ENCODE measurements at places on chromosomes 7 and 10.

DNA sequence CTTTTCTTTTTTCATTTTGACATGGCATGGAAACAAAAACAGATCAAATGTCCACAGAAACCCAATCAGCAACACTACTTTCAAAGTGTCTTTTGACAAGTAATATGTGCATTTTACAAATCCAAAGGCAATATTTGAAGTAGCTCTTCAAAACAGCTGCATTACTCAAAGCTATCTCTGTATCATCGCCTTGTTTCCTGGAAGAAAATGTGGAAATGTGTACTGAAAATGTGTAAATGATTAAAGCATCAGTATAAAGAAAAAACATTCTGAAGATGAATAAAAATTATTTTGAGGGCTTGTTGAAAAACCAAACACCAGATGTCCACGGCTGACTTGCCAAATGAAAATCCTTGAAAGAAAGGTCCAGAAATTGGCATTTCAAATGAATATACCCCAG, 16.5 kb upstream of the ITGB8 start:
- DNase-seq, result no peak

GRCh38 chr10:92047215-92047614, 123.6 kb downstream of the BTAF1 start:
- no peak for DNase-seq

GRCh38 chr7:76133839-76134238, 67.9 kb upstream of the SRRM3 start:
- no peak for DNase-seq

DNA sequence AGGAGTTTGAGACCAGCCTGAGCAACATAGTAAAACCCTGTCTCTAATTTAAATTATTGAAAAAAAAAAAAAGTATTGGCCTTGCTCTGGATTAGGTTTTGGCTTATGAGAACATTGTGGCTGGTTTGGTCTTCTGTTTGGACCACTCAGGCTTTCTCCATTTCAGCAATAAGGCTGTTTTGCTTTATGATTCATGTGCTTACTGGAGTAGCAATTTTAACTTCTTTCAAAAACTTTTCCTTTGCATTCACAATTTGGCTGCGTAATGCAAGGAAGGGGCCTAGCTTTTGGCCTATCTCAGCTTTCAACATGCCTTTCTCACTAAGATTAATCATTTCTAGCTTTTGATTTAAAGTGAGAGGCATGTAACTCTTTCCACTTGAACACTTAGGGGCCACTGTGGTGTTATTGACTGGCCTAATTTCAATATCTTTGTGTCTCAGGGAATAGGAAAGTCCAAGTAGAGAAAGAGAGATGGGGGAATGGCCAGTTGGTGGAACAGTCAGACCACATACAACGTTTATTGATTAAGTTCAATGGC, 38.0 kb upstream of the SRPK2 start:
- no peak for DNase-seq

DNA sequence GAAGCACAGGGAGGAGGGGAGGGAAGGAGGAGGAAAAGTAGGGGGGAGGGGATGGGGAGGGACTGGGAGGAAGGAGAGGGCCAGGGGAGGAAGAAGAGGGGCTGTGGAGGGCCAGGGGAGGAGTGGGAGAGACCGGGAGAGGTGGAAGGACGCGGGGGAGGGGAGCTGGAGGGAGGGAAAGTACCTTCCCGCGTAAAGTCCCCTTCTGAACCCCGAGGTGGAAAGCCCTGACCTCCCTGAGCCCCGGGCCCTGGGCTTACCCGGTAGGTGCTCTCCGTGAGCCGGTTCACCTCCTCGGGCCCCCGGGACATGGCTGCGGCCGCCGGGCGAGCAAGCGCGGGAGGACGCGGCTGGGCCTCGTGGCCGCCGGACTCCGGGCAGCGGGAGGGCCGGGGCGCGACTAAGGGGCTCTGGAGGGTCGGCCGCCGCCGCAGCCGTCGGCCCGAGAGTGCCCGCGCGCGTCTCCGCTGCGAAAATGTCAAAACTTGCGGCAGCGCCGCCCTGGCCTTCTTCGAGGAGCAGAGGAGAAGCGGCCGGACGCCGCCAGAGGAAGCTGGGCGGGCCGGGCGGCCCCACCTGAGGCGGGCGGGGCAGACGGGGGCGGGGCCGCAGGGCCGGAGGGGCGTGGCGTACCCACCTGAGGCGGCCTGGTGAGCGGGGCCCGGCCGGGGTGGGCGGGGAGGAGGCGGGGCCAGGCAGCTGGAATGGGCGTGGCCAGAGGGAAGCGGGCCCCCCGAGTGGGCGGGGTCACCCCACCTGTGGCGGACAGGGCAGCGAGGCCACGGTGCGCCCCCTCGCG, at the start of gene BAIAP2L1:
Gene BAIAP2L1, minus strand, starts transcription at position 549 of the 799 bp plus-strand sequence. Its CDS starts 238 bp downstream, at position 311.
- peak; percentile 92 for DNase-seq

GRCh38 chr10:102261842-102262241, 16.5 kb downstream of the GBF1 start:
- DNase-seq, result no peak

- DNase-seq, result no peak
Measured at GRCh38 chr7:1913466-1914282, 243.6 kb downstream of the ELFN1 start.

DNA sequence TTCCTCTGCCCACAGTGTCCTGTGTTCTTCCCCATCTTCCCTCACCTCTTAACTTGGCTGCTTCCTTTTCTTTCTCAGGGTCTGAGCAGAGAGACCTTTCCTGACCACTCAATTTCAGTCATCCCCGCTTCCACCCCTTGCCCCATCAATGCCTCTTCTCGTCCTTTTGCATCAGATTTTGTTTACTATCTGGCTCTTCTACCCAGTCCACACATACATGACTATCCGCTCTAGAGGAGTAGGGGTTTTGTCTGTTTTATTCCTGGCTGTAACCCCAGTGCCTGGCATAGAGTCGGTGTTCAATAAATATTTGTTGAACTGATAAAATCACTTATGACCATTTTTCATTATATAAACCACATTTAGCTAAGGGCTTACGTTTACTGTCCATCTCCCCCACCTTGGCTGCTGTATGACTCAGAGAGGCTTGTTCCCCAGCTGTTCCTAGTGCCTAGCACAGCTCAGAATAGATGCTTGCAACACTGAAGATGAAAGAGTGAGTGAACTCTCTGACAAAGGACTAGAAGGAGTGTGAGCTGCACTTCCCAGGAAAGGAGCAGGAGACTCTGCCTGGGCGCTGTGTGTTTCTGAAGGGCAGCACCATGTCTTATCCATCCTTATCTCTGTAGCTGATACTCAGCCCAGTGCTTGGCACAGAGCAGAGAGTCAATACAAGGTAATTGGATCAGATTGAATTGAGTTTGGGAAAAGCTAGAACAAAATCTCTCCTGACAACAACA, 21.9 kb downstream of the ARID5B start:
- no peak for DNase-seq

DNA sequence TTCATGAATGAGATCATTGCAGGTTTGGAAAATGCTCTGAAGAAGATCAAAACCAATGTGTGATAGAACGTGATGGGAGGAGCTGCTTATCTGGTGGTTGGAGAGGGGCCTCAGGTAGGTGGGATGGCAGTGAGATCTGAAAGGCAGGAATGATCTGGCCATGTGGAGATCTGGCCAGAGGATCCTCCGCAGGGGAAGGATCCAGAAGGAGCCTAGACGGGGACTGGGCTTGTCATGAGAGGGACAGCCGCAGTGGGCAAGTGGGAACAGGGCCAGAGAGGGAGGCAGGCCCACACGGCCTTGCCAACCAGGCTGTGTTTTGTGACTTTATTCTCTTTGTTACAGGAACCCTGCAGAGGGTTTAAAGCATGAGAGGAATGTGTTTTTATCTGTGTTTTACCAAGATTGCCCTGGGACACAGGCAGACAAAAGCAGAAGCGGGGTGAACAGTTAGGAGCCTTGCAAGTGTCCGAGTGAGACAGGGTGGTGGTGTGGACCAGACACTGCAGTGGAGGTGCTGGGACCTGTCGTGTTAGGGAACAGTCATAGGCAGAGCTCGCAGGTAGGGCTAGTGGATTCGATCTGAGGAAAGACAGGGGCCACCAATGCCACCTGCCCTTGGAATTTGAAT, 66.6 kb downstream of the TLL2 start:
- DNase-seq, result no peak

DNA sequence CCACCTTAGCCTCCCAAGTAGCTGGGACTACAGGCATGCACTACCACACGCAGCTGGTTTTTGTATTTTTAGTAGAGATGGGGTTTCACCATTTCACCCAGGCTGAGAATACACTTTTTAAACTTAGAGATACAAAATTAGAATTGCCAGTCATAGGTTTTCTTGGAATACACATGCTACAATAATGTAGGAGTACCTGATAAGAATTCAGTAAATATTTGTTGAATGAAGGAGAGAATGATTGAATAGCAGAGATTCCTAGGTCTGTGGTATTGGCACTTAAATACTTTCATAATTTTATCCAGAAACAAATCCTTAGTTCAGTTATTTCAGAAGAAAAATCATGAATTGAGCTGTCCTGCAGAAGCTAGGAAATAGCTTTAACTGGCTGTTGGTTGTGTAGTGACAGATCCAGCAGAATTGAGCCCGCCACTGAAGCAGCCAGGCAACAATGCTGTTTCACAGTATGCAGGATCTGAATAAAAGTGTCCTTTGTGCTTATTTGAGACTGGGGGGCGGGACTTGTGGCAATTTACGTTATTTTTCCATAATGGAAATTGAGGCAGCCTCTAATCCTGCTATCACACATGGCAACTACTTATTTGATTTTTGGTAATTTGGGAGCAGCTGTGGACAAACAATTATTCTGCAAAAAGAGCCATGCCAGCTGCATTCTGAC, 31.5 kb downstream of the NRF1 start:
- no peak for DNase-seq

- DNase-seq, result peak; percentile 20
Measured at GRCh38 chr7:4066206-4066605, 615.9 kb upstream of the FOXK1 start.

Measured in liver (tissue), 10 donors.